ENCODE measurements at places on chromosomes 16 and 17.
A peak's percentile ranks its signal among the peaks of the same experiment; 100 is the strongest.

- no peak for DNase-seq
These were observed 11.9 kb upstream of the TM4SF5 start for GRCh38 chr17:4759776-4760236.

DNA sequence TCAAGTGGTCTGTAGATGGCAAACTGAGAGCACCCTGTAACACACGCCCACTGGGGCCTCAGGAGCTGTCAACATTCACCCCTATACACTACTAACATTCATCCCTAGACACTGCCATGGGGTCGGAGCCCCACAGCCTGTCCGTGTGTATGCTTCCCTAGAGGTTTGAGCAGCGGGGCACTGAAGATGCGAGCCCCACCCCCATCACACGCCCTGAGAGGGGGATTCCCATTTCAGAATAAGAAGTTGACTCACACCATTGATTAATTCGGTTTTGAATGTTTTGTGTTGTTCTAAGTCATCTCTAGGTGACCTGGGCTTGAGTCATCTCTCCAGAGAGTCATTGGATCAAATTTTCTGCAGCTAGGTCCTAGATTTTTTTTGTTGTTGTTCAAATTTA is 37.3 kb upstream of the MMD start:
- DNase-seq, result no peak

DNA sequence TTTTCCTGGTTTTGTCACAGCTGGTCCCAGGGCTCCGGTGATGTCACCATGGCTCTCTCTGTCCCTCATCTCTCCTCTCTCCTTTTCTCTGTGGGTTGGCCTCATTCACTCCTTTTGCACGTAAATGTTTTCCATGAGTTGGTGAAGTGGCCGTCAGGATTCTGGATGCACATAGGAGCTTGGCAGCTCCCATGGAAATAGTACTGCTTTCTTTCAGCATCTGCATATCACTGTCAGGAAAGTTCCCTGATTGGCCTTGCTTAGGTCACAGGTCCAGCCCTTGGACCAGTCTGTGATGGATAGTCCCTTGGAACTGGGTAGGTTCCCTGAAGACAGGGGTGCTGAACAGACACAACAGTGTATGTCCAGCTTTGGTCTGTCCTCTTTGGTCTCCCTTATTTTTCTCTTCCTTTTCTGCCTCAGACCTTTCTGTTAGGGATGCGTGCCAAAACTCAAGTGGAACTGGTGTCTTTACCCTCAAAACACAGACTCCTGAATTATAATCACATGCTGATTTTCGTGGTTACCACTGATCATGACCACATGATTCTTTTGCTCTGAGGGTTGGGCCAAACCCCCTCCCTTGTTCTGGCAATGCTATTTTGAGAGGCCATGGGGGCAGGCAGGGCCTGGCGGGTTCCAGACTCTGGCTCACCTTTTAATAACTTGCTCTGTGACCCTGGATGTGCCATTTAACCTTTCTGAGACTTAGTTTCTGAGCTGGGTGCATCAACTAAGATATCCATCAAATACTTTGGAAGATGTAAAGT is 99.0 kb downstream of the MSI2 start:
- DNase-seq, result no peak

- no peak for DNase-seq
These were observed 32.8 kb downstream of the FBXO31 start for GRCh38 chr16:87350681-87351319.

DNA sequence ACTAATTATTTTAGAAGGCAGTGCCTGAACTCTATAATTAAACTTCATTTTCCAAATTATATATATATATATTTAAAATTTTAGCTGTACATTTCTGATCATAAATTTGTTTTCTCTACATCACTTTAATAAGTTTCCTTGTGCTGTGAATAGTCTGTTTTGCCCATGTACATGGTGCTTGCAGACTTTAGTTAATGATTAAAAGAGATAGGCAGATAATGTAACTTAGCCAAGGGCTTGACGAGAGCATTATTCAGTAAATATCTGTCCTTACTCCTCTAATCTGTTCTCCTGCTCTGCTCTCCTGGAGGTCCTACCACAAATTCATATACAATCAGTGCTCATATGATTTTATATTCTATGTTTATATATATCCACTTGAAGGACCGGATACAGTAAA is 595.2 kb upstream of the KIF2B start:
- no peak for DNase-seq

DNA sequence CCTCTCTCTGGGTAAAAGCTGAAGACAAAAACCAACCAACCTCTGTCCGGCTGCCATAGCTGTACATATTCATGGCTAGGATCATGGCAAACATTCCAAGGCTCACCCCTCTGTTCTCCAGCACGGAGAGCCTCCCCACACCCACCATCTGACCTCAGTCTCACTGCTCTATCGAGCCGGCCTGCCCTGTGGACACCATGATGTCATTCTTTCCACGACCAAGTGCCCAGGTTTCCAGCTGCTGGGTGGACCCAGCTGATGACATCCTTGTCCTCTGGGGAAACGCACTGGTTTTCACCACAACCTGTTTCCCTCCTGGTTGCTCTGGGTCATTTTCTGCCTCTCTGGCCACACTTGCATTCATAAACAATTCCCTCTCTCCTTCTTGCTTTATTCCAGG is 67.7 kb downstream of the NDEL1 start:
- no peak for DNase-seq

- DNase-seq, result no peak
These were observed 66.6 kb upstream of the CBX4 start for GRCh38 chr17:79905832-79906231.

DNA sequence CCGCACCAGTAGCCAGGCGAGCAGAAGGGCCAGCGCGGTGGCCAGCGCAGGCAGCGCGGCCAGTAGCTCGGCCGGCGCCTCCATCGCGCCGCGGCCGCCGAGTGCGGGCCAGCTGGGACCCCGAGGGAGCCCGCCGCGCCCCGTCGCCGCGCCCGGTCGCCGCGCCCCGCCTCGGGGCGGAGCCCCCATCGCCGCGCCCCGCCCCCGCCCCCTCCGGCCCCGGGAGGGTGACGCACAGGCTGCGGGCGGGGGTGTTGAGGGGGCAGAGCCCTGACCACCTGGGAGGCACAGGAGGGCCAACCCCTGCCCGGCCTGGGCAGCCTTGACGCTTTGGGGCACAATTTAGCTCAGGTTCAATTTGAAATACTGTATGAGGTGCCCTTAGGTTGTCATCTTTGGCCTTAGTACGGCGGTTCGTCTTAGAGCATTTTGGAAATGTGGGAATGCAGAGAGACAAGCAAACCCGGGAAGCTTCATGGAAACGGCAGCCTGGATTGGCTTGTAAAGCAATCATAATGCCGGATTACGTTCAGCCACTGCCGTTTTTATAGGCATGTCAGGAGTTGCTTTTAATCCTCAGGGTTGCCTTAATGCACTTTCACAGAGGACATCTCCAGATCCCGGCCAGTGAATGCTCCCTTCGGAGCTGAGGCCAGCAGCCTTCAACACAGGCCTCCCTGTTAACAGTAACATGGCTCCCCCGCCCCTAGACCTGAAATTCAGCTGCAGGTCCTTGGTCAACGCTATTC is at the start of gene MXRA7:
MXRA7 (minus strand) TSS at position 103 of the 749 bp plus-strand sequence; CDS start at position 84, 19 bp downstream.
- DNase-seq, result peak; percentile 32

- DNase-seq, result no peak
These were observed 21.7 kb downstream of the PPL start for GRCh38 chr16:4915226-4915761.

- DNase-seq, result no peak
These were observed 552.5 kb upstream of the EEF2KMT start for GRCh38 chr16:5649762-5650743.

GRCh38 chr17:42027590-42027889 is 7.7 kb downstream of the NKIRAS2 start:
- DNase-seq, result no peak

GRCh38 chr16:28597692-28598261 is 927 bp upstream of the SULT1A2 start:
- no peak for DNase-seq

- no peak for DNase-seq
These were observed 68.9 kb upstream of the HNF1B start for GRCh38 chr17:37813751-37814150.

- no peak for DNase-seq
These were observed at the start of gene SRL for GRCh38 chr16:4241928-4242283. SRL (minus strand) TSS chr16:4242080; CDS start chr16:4242067, 13 bp downstream.

DNA sequence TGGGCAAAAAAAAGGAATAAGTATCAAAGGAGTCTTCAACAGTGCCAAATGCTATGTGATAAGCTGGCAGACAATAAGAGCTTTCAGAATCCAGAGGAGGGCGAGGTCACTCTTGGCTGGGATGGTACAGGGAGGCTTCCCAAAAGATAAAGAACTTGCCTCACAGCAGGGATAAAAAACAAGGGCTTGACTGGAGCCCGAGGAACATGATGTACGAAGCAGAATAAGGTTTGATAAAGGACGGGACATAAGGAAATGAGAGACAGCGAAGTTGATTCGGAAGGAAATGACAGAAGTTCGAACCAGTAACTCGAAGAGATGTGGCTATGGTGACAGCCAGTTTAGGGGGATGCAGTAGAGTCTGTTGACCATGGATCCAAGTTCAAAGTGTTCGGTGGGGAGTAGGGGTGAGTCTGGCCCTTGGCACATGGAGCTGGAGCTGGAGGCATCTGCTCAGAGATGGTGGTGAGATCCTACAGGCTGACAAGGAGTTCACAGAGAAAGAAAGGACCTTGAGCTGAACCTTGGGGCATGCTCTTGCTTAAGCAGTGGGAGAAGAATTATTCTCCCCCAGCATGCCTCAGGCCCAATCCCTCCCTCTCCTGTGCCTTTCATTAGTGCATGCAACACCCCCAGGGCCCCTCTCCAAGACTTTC is 137.6 kb upstream of the RCVRN start:
- no peak for DNase-seq

DNA sequence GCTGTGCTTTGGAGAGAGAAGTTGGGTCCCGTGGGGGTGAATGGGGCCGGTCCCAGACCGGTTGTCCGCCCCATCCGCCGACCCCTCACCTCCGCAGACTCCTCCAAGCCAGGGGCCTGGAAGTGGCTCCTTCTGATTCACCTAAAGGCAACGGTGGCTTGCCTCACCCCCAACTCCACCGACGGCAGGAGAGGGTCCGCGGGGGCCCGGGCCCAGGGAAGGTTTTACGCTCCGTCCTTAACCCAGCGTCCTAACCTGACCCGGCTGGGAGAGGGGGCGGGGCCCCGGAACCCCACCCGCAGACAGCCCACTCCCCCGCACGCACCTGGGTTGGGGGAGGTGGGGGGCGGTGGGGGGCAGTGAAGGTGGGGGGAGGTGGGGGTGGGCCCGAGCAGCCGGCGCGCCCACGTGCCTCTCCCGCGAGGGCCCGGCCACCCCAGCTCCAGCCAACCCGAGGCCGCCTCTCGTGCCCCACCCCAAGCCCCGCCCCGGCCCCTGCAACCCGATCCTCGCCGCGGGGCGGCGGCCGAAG is 12.7 kb upstream of the CD300A start:
- peak; percentile 46 for DNase-seq

DNA sequence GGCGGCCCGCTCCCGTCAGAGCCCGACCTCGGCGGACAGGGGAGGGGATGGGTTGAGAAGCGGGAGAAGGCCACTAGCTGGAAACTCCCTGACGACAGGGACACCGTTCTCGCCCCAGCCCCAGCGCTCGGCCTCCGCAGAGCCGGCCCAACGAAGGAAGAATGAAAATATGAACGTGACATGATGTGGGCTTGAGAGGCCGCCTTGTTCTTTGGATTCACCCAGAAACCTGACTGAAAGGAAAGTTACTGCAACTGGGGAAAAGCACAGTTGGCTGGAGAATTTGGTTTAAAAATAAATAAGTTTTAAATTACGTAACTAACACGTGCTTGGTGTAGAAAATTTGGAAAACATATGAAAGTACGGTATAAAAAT is 21.1 kb downstream of the NPTX1 start:
- DNase-seq, result no peak

DNA sequence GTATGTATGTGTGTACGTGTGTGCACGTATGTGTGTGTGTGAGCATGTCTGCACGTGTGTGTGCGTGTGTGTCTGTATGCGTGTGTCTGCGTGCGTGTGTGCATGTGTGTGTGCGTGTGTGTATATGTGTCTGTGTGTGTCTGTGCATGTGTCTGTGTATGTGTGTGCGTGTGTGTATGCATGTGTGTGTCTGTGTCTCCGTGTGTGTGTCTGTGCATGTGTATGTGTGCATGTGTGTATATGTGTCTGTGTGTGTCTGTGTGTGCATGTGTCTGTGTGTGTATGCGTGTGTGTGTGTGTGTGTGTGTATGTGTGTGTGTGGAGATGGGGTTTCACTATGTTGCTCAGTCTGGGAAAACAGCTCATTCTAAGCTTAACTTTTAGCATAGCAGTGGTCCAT is 43.9 kb downstream of the ATP2C2 start:
- DNase-seq, result no peak

DNA sequence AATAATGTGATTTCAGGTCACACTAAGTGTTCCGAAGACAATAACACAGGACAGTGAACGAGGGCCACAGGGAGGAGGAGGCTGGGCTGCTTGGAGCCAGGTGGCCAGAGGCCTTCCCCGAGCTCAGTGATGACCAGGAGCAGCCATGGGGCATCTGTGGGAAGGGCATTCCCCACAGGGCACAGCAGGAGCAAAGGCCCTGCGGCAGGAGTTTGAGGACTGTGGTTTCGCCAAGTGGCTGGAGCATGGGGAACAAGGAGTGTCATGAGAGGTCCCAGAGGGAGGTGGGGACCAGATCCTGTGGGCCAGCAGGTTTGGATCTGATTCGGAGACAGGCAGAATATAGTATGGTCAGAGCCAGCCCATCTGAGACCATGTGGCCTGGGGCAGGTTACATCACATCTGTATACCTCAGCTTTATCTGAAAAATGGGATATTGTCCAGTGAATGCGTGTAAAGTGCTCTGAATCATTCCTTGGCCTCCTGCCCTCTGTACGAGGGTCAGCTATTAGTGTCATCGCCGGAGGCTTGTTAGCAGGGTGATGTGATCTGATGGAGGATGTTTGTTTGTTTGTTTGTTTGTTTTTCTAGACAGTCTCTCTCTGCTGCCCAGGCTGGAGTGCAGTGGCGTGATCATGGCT is 176.8 kb downstream of the KATNIP start:
- no peak for DNase-seq

DNA sequence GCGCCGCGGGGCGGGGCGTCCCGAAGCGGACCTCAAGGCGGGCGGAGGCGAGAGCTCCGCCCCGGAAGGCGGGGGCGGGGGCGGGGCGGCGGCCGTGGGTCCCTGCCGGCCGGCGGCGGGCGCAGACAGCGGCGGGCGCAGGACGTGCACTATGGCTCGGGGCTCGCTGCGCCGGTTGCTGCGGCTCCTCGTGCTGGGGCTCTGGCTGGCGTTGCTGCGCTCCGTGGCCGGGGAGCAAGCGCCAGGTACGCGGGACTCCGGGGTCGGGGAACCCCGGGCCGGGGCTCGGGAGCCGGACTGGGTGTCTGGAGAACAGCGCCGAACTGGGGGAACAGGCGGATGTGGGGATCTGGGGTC is at the start of gene TNFRSF12A:
TNFRSF12A (plus strand) TSS at position 122 of the 357 bp plus-strand sequence; CDS start at position 152, 30 bp downstream.
- DNase-seq, result no peak

DNA sequence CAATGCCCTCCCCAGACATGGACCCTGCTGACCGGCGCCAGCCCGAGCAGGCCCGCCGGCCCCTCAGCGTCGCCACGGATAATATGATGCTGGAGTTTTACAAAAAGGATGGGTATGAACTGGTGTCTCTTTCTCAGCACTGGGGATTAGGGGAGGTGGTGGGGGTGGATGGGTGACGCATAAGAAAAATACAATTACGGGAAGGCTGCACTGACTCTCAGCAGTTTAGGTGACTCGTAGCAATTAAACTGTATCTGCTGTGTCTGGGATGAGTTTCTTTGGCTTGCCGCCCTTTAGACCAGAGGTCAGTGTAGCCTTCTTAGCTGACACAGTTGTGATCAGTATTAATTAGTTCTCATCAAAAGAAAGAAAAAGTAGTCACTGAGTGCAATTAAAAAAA is 59.0 kb downstream of the ELAC2 start:
- DNase-seq, result no peak

Data from stimulated activated CD4-positive, alpha-beta T cell treated with anti-CD3 and anti-CD28 coated beads, Interleukin-1b, Interleukin-23, amount 100 ng/mL, for 1 hour (primary cell).